ENCODE measurements at places on chromosomes 4 and X.
A peak's percentile ranks its signal among the peaks of the same experiment; 100 is the strongest.

GRCh38 chrX:38452603-38453002, 100.2 kb downstream of the OTC start:
- H3K4me3 ChIP-seq = no peak overlapping the region
- no peaks in the 10 kb centered on the region for H3K27me3 ChIP-seq
- no peaks in the 10 kb centered on the region for H3K36me3 ChIP-seq
- H3K27ac ChIP-seq = no peak overlapping the region
- H3K4me1 ChIP-seq = no peaks in the 10 kb centered on the region

DNA sequence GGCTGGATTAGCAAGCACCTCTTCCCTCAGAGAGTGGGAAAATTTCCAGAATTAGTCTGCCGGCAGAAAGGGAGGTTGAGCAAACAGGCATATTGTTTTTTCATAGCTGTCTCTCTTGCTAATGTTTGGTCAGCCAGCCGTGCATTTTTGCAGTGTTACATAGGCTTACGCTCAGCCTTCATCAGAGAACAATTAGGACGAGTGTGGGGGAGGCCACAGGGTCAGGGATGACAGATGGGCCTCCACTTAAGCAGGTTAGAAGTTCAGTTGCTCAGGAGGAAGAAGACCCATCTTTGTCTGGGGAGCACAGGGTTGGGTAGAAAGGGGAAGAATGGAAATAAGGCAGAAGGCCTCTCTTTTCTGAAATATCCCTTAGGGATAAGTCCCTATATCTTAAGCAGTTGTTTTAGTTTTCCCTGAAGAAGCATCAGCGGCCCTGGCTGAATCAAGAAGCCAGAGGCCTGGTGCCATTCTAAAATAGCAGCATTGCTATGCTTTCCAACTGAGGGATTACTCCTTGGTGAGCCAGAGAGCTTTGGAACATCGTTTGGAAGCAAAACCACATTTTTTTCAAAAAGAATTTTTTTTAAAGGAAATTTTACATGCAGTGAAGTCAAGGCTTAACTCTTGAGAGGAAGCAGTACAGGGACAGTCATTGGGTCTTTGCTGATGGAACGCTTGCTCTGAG, 118.8 kb downstream of the SMIM20 start:
- no peak overlapping the region for H3K27ac ChIP-seq
- H3K36me3 ChIP-seq = no peaks in the 10 kb centered on the region
- peaks cover 4% of the 10 kb centered on the region for H3K27me3 ChIP-seq
- no peak for DNase-seq
- H3K4me3 ChIP-seq = no peak overlapping the region

GRCh38 chr4:186710521-186711119, 13.0 kb downstream of the FAT1 start:
- H3K27me3 ChIP-seq = no peaks in the 10 kb centered on the region
- DNase-seq = no peak
- H3K36me3 ChIP-seq = no peaks in the 10 kb centered on the region

- no peaks in the 10 kb centered on the region for H3K27me3 ChIP-seq
- no peak overlapping the region for H3K27ac ChIP-seq
- DNase-seq = no peak
- H3K36me3 ChIP-seq = no peaks in the 10 kb centered on the region
- no peak overlapping the region for H3K4me3 ChIP-seq
These were observed 54.5 kb downstream of the CAMK2D start for GRCh38 chr4:113707048-113707447.

DNA sequence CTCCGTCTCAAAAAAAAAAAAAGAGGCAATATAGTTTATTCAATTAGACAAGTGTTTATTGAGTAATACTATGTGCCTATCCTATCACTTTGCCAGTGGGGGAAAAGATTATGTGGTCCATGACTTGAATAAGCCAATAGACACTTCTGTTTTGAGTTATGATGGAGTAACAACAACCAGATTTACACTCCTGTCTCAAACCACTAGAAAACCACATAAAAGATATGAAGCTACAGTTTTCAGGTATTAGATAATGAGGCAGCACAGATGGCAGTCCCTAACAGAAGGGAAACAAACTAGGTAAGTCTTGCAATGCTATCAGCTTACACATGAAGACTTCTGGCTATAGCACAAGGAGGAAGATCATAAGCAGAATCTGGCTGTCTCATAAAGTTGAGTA, 22.5 kb downstream of the NFXL1 start:
- H3K4me1 ChIP-seq = no peaks in the 10 kb centered on the region
- H3K27ac ChIP-seq = no peak overlapping the region
- DNase-seq = peak; percentile 10
- H3K4me3 ChIP-seq = no peak overlapping the region
- peaks cover 32% of the 10 kb centered on the region for H3K36me3 ChIP-seq
- no peaks in the 10 kb centered on the region for H3K27me3 ChIP-seq

DNA sequence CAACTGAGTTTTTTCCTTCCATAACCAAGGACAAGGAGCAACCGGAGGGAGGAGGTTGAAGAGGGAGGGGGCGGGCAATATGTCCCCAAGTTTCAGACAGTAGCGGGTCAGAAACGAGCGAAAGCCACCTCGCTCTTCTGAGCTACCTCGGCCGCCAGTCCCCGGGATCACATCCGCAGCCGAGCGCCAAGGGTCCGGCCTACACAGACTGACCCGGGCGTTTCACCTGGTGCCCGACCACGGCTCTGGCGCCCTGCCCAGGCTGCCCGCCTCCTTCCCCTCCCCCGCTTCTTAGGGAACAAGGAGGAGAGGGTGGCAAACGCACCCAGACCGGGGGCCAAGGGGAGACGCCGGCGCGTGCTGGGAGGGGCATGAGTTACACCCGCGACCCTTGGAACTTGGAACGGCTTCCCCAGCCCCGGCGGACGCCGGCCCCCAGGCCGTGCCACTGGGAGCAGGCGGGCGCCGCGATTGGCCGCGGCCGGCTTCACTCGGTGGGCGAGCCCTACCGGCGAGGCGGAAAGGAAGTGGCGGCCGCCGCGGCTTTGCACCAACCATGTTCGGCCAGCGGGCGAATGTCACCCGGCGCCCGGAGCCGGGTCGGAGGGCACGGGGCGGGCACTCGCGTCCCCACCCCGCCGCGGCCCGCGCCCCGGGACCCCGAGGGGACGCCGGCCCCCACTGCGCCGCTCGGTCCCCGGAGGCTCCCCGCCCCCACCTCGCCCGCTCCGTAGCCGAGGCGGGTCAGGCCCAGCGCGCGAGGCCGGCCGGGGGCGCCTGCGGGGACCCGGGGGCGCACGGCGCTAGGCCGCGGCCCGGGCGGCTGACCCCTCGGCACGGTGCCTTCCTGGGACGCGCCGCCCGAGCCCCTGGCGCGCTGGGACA, 1.5 kb downstream of the IRF2 start:
- H3K36me3 ChIP-seq = no peaks in the 10 kb centered on the region
- peaks cover 32% of the 10 kb centered on the region for H3K4me1 ChIP-seq
- no peaks in the 10 kb centered on the region for H3K27me3 ChIP-seq
- peak overlapping the region; percentile 71 for H3K4me3 ChIP-seq
- DNase-seq = peak; percentile 36

- DNase-seq = no peak
- H3K4me3 ChIP-seq = no peak overlapping the region
- H3K4me1 ChIP-seq = no peaks in the 10 kb centered on the region
- no peaks in the 10 kb centered on the region for H3K36me3 ChIP-seq
- no peak overlapping the region for H3K27ac ChIP-seq
These were observed 32.2 kb downstream of the PFKFB1 start for GRCh38 chrX:54961750-54962149.

- no peak overlapping the region for H3K27ac ChIP-seq
- DNase-seq = no peak
- H3K4me3 ChIP-seq = no peak overlapping the region
- H3K4me1 ChIP-seq = no peaks in the 10 kb centered on the region
- H3K27me3 ChIP-seq = no peaks in the 10 kb centered on the region
These were observed 152.5 kb upstream of the SPRY1 start for GRCh38 chr4:123244137-123244536.

Measured in naive thymus-derived CD4-positive, alpha-beta T cell (primary cell).